NCI-H2107 (cell line): ENCODE measurements at places on chromosomes 11 and 22.

GRCh38 chr11:70541699-70542098 is 143.4 kb downstream of the CTTN start:
- DNase-seq, result no peak

DNA sequence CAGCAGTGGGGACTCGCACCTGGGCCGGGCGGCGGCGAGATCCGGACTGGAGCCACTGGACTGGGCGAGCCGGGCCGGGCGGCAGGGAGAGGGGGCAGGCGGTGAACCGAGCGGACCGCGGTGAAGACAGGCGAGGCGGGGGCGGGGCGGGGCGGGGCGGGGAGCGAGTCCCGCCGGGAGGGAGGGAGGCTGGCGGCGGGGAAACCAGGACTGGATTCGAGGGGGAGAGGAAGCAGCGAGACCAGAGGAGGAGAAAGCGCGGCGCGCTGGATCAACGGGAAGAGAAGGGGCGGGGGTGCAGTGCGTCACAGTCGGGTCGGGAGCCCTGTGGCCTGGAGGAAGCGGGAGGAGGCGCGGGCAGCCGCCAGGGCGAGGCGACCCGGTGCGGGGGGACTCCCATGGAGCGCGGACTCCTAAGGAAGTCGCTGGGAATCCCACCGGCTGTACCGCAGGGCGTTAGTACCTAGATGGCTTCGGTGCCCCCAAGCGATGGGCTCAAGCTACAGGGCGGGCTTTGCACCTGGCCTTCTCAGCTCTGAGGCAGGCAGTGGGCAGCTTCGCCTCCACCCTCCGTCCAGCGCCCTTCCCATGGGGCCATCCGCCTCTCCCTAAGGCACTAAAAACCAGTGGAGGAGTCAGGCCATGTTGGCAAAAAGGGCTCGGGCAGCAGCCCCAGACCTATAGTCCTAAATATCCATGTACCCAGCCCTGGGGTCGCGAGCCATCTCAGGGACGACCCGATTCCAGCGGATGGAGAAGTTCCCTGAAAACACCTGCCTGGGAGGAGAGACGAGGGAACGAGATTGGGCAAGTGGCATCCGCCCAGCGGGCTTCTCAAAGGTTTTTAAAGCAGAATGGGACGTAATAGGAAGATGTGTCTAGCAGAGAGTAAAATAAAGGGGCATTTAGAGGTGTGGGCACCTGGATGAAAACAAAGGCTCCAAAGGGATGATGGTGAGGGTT is at the start of gene TMEM121B:
Gene TMEM121B (minus strand): TSS at position 128 of the 963 bp plus-strand sequence. CDS start 233 bp downstream, outside the sequence.
- peak; percentile 45 for DNase-seq

GRCh38 chr11:72773291-72773690 is 20.6 kb downstream of the STARD10 start:
- DNase-seq, result no peak

DNA sequence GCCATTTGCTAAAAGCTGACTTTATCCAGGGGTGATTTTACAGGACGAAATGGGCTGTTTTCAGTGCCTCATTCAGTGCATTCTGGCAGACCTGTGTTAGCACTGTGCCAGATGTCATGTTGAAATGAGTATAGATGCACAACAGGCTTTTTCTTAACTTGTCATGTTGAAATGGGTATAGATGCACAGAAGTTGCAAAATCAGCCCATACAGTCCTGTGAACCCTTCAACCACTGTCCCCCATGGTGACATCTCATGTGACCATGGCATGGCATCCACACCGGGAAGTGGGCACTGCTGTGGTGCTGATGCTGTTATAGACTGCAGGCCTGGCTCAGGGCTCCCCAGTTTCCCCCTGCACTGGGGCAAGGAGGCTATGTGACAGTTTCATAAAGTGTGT is 2.5 kb downstream of the TALDO1 start:
- no peak for DNase-seq

GRCh38 chr11:44826922-44827643 is 100.3 kb downstream of the TSPAN18 start:
- DNase-seq, result no peak

DNA sequence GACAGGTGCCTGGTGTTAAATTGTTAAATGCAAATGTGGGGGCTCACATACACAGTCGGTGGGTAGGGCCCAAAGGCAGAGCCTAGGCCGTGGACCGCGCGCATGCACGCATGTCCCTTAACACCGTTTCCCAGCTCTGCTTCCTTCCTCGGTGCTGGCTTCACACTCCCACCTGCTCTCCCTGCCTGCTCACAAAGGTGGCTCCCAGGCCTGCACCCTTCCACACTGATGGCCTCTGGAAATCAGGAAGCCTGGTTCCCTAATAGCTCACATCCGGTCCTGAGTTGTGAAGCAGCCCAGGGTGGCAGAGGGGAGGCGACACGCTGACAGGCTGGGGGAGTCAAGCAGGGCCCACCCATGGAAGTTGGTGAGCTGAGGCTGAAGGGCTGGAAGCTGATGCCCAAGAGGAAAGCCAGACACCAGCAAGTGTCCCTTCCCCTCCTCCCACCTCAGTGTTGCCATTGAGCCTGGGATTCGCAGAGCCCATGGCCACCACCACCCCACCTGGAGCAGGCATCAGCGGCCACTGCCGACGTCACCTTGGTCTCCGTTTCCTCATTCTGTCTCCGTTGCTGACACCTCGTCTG is 13.7 kb upstream of the CTTN start:
- DNase-seq, result no peak

DNA sequence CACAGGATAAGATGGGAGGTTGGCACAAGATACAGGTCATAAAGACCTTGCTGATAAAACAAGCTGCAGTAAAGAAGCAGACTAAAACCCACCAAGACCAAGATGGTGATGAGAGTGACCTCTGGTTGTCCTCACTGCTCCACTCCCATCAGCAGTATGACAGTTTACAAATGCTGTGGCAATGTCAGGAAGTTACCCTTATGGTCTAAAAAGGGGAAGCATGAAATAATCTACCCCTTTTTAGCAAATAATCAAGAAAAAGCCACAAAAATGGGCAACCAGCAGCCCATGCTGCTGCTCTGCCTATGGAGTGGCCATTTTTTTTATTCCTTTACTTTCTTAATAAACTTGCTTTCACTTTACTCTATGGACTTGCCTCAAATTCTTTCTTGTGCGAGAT is 8.7 kb upstream of the PIWIL4 start:
- DNase-seq, result no peak

DNA sequence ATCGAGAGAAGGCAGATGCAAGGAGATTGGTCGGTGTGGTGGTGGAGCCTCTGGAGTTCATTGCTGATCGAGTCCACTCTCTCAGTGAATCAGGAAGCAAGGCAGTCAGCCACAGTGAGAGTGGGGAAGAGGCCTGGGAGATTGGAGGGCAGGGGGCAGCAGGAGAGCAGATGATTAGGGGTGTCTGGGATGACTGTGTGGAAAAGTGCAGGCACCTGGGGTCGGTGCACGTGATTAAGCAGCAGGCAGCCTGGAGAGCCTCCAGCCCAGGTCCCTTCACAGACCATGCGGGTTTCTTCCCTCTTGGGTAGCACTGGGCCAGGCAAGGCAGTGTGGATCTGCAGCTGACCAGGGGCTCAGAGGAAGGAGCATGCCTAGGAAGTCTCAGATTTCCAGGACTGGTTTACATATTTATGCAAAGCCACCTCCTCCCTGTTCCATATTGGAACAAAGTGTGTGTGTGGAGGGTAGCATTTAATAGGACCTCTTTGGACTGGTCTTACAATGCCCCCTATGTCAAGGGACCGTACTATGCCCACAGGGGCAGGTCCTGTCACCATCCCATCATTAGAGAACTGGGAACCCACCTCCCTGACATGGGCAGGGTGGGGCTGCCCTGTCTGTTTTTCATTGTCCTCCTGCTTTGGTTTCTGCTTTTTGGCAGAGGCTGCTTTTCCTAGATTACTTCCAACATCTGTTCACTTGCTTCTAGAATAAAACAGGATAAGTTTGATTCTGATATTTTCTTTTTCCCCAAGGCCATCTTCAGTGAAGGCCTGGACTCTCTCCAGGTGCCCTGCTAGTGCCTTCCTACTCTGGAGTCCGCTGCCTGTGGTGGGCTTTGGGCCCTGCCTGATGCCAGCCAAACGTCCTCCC is 14.0 kb upstream of the GDPD5 start:
- no peak for DNase-seq

GRCh38 chr11:117597071-117597470 is 199.9 kb downstream of the DSCAML1 start:
- DNase-seq, result no peak

- DNase-seq, result no peak
Measured at GRCh38 chr11:118334745-118335144, 7.8 kb downstream of the CD3D start.

DNA sequence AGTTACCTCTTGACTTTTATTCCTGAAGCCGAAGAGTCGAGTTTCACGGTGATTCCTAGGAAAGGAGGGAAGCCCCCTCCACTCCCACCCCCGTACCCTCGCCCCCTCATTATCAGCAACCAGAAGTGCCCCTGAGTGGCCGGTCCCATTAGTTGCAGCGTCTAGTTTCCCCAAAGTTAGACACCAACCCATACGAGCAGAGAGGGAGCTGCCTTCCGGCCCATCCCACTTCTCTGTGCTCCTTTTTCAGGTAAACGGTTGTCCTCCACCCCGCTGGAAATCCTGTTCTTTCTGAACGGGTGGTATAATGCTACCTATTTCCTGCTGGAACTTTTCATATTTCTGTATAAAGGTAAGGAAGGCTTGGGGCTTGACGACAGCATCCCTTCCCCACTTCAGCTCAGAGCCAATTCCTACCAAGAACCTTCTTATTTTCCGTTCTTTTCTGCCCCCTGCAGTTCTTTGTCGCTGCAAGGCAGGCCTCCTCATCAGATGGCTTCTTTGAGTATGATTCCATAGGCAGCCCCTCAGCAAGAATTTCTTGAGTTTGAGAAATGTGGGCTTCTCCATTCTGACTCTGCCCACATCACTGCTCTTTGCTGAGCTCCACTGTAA is 701 bp downstream of the TMEM216 start:
- DNase-seq, result no peak

DNA sequence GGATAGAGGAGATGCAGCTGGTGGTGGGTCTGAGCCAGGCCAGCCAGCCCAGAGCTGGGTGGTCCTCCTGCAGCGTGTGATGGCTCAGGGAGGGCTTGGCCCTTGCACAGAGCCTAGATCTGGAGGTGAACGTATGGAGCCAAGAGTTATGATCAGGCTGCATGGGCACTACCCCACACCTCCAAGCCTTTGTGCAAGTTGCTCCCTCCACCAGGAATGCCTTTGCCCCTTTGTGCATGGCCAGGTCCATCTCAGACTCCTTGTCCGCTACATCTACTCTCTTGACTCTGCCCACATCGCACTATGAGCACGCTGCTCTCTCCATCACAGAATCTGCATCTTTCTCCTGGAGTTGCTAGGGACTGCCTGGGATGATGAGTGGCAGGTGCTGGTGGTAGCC is 895.7 kb downstream of the TBC1D22A start:
- DNase-seq, result no peak

DNA sequence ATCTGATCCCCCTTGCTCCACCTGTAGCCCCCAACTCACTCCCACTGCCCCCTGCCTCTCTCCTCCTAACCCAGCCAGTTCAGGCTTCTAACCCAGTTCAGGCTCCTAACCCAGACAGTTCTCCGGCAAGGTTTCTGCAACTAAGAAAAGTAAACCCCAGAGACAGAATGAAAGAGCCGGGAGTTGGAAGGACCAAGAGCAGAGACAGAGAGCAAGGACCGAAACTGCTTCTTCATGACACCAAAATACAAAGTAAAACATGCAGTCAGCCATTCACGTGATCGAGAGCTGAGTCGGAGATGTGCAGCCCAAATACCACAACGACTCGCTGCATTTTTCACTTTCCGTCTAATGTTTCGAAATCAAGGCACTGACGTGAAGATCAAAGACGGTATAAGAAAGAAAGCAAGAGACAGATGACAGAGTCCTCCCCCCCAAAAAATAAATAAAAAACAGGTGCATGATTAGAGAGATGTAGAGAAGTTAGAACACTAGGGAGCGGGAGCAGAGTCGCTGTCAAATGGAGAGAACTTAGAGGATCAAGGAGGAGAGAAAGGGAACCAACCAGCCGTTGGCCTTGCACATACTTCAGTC is 884 bp downstream of the IL10RA start:
- no peak for DNase-seq

- no peak for DNase-seq
Measured at GRCh38 chr11:65880844-65881421, 1.3 kb downstream of the CTSW start.

DNA sequence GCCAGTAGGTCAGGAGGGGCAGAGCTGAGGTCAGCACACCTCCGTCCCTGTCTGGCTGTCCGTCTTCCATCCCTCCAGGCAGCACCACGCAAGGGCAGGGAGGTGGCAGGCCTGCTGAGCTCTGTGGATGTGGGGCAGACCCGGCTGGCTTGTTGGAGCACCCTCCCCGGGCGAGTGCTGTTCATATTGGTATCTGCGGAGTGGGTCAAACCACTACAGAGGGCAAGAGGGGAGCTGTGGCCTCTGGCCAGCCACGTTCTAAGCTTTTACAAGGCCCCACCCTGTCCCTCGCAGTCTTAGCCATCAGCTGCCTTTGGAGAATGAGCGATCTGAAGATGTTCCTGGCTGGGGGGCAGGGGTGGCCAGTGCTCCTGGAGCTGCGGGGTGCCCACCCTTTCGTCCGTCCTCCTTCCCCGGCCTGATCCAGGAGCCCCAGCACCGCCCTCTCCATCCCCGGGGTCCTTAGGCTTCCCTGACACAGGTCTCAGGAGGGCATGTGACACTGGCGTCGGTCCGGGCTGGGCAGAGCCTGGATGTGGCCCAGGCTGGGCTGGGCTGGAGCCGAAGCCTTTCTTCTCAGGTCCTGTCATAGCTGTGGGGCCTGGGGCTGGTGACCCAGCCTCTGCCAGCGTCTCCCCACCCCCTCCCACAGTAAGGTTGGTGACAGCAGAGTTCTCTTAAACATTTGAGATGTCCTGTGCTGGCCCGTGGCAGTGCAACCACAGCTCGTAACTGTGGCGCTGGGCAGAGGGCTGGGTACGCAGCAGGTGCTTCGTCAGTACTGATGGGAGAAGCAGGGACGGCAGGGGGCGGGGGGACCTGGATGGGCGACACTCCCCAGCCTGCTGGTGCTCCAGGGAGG is 31.7 kb upstream of the GRAMD4 start:
- no peak for DNase-seq
